Stimulated activated CD4-positive, alpha-beta T cell treated with anti-CD3 and anti-CD28 coated beads, Interleukin-4, amount 100 ng/mL, for 4 hours (primary cell): ENCODE measurements at places on chromosomes 13 and 19.
A peak's percentile ranks its signal among the peaks of the same experiment; 100 is the strongest.

DNA sequence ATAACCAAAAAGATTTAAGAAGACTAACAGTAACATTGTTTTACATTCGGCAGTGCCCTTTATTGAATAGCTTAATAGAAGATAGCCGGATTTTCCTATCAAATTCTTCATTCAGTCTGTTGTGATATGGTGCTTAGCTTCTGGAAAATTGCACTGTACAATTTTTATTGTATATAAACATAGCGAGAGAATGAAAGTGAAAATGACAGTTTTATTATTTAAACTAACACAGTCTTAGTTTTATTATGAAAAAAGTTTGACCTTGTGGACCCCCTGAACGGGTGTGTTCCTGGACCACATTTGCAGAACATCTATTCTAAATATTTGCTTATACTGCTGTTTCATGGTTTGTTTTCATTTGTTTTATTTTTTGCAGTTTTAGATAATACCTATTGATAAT, 8.6 kb downstream of the ITM2B start:
- no peak for DNase-seq

DNA sequence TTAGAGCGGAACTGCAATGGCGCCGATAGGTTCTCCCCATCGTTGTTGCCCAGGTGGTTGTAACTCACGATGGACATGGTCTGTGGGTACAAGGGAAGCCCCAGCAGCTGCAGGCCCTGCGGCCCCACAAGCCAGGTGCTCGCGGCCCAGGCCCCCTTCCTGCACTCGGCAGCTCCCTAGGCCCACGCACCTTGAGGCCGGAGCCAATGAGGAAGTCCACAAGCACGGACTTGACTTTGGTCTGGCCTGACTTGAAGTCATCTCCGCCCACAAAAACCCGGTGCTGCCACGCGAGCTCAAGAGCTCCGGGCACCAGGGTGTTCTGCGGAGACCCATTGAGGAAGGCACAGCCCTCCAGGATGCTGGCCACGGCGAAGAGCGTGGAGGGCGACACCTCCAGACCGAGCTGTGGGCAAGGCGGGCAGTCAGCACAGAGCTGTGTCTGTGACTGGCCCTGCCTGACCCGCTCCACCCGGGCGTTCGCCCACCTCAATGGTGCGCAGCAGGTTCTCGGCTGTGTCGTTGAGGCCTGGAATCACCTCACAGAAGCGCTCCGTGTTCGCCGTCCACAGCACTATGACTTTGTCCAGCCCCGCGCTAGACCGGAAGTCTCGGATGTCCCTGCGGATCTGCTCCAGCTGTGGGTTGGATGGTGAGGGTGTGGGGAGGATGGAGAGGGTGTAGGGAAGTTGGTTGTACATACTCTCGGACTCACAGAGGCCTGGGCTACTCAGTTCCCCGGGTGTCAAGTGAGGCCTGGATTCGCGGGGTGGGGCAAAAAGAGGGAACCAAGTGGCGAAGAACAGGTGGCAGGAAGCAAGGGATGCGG, 1.9 kb downstream of the ISYNA1 start:
- DNase-seq = no peak

DNA sequence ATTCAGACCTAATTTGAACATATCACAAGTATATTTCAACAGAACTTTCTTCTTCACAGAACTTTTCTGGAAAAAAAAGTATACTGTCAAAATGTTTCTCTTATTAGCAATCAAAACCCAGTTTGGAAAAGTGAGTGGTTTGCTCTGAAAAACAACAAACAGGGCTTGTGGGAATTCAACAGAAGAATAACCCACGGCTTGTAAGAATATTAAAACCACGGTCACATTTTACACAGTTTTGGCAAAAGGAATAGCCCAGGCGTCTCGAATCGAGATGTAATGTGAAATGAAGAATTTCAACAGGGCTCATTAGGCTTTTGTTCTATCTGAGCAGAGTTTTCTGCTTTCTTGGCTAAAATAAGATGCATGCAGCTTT, 70.7 kb downstream of the COL4A2 start:
- DNase-seq = no peak

GRCh38 chr19:32642771-32643170, 32.2 kb downstream of the ANKRD27 start:
- peak; percentile 35 for DNase-seq

DNA sequence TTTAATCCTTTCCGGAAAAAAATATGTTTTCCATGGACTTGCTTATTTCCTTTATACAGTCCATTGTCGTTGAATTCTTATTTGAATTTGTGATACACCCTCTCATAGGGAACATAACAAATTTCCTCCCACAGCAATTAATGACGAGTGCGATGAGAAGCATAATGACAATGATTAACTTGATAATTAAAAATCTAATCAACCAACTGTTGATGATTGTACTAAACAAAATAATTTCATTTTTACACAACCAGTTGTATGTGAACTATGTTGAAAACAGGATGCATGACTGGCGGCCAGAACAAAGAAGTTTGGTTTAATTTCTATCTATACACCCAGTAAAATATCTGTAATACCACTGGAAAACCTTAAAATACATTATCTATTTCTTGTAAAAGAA, 26.1 kb upstream of the CEACAM21 start:
- DNase-seq = no peak

- no peak for DNase-seq
These were observed 2.0 kb upstream of the LILRB2 start for GRCh38 chr19:54282686-54283470.

DNA sequence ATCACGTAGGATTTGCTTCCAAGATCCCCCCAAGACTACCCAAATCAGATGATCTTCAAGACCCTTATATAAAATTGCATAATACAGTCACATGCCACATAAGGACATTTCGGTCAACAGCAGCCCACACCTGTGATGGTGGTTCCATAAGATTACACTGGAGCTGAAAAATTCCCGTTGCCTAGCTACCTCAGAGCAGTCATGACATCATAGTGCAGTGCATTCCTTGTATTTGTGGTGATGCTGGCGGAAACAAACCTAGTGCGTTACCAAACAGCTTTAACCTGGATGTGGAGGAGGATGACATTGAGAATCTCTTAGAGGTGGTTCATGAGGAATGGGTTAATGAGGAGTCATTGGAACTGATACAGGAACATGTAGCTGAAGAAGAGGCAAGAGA, 4.8 kb downstream of the ZNF766 start:
- DNase-seq = no peak

DNA sequence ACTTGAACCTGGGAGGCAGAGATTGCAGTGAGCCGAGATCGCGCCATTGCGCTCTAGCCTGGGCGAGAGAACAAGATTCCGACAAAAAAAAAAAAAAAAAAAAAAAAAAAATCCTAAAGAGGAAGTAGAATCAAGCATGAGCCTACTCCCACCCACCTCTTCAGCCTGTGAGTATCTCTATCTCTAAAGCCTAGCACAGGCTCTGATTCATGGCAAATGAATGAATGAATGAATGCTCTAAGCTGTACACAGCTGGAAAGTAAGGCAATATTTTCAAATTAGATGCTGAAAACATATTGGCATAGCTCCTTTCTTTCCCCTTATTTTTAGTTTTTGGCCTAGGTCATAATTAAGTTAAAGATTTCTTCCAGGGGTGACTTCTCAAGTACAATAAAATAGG, 35.7 kb upstream of the FAM216B start:
- DNase-seq = no peak

DNA sequence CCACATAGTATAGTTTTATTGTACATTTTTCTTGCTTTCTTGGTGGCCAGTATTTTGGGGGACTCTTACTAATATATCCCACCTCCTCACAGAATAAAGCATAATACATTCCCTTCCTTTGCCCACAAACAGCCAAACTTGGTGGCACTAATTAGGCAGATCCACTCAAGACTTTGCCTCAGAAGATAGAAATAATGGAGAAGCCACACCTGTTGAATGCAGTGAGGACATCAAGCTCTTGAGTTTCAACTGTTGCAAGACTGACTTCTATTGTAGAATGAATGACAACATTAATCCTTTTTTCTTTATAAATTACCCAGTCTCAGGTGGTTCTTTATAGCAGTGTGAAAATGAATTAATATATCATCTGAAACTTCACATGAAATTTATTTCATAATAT, 1183.6 kb upstream of the ATXN8OS start:
- DNase-seq = no peak

GRCh38 chr13:99626461-99627082, 125.3 kb downstream of the TM9SF2 start:
- no peak for DNase-seq

- peak; percentile 95 for DNase-seq
These were observed 744 bp downstream of the UHRF1 start for GRCh38 chr19:4909897-4910593.

DNA sequence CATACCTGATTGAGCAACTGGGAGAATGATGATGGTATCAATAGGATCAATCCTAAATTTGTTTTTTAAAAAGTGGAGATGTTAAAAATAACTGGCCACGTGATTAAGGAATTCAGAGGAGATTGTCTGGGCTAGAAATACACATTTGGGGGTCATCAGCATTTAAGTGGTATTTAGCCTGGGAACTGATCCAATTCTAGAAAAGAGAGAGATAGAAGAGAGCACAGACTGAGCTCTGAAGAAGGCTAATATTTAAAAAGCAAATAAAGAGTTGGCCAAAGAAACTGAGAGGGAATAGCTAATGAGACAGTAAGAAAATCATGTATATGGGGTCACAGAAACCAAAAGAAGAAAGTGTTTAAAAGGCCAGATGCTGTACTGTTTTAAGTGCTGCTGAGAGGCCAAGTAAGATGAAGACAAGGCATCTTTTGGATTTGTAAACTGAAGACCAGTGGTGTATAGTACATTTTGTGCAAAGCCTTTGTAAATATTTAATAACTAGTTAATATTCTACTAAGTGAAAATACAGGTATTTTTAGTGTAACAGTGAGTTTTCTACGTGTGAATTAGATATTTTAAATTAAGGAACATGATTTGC, 40.2 kb downstream of the UBL3 start:
- no peak for DNase-seq

DNA sequence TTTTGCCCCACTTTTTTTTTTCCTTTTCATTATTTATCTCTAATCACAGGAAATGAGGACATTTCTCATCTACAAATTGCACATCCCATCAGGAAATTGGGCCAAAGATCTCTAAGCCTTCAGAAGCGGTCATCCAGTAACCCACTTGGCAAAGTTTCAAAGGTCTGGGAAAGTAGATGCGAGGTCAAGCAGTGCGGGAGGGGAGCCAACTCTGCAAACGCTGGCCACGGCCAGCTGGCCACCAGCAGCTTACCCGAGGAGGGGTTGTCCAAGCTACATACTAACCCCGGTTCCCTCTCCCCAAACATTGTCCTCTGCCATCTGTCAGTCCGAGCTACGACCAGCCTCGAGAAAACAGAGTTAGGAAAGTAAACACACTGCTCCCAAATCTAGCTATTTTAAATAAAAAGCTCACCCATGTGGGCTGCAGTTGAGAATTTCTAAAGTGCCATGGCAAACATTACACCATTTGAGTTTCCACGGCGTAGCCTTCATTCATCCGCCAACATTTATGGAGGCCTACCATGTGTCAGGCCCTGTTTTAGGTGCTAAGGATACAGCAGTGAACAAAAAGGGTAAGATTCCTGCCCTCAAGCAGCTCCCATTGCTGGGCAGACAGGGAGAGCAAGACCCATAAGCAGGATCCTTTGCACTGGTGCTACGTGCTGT, 11.5 kb downstream of the FFAR2 start:
- DNase-seq = no peak

GRCh38 chr13:61466280-61466679, 50.6 kb upstream of the PCDH20 start:
- DNase-seq = no peak

DNA sequence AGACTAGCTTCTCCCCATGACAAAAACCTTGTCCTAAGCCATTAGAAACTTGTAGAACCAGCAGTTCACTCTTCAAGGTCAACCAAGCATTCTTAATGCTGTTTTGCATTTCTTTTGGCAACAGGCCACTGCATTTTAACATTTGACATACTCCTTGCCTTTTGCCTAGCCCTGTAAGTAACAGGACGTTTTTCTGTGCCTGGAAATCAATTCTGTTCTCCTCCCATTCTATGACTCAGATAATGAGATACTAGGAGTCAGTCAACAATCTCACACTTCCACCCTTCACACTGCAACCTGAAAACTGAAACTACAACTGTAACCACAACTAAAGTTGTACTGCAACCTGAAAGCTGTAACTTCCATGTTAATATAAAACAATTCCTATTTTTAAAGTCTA, 268.7 kb downstream of the MZT1 start:
- no peak for DNase-seq

DNA sequence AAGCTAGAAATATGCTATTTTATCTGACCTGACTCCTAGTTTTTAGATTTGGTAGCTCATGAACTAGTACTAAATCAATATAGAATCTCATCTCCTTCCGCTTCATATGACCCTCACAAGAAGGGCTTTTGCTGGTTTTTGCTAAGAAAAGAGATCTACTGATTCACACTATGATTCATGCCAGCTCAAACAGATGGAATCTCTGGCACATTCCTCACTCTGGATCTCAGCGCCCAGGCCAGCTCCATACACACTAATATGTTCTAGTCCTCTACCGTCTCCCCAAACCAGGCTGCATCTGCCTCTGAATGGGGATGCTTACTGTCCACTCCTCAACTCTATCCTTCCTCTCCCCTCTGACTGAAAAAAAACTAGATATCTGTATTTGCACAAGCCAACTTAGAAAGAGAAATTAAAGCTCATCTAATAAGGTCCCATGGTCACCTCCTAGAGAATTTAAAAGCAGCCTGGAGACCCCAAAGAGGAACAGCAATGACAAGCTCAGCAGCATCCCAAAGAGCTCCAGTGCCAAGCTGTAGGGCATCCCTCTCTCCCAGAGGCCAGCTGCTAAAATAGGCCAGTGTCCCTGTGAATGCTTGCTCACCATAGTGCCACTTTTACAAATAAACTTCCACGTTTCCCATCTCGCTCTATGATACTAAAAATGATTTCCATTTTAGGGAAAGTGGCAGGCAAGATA, 74.9 kb downstream of the LHFPL6 start:
- DNase-seq = no peak

DNA sequence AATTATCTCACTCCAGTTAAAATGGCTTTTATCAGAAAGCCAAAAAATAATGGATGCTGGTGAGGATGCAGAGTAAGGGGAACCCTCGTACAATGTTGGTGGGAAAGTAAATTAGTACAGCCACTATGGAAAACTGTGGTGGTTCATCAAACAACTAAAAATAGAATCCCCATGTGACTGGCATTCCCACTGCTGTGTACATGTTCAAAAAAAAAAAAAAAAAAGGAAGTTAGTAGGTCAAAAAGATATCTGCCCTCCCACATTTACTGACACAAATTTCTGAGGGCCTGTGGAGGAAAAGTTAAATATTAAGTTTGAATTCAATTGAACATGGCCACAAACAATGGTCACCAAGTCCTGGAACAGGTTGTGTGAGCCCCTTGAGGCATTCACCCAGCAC, 9.8 kb upstream of the ZSCAN5A start:
- DNase-seq = no peak

- no peak for DNase-seq
These were observed 2898.1 kb downstream of the PCDH9 start for GRCh38 chr13:64332048-64332447.
